Aorta (tissue), 5 donors: ENCODE measurements at places on chromosomes 6 and 20. TPM values are rescaled to one million over a fixed set of nuclear protein-coding genes. Genes with fewer than 3 reads are reported as not detected.

DNA sequence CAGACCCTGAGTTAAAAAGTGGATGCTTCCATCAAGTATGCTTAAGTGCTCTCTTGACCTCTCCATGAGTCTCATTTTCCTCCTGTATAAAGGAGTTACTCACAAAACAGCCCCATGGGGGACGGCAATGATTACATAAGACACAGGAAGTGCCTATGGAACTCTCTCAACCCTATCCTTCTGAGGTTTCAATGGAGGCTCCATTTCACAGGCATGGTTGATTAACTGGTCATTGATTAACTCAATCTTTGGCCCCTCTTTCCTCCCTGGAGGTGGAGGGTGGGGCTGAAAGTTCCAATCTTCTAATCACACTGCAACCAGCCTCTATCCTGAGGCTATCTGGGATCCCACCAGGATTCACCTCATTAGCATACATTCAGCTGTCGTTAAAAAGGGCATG lies 29.3 kb downstream of the CST8 start:
- H3K4me1 ChIP-seq: no peaks in the 10 kb centered on the region
- DNase-seq: no peak
- no peaks in the 10 kb centered on the region for H3K36me3 ChIP-seq
- no peak overlapping the region for H3K4me3 ChIP-seq
- H3K27me3 ChIP-seq: no peaks in the 10 kb centered on the region

GRCh38 chr20:13611611-13612125 lies 27.1 kb downstream of the TASP1 start:
- no peak overlapping the region for H3K4me3 ChIP-seq
- H3K27me3 ChIP-seq: no peaks in the 10 kb centered on the region
- no peak for DNase-seq
- H3K4me1 ChIP-seq: peaks cover 4% of the 10 kb centered on the region

- H3K27ac ChIP-seq: no peak overlapping the region
- no peak for DNase-seq
- no peaks in the 10 kb centered on the region for H3K36me3 ChIP-seq
- no peaks in the 10 kb centered on the region for H3K4me1 ChIP-seq
- H3K27me3 ChIP-seq: no peaks in the 10 kb centered on the region
These were observed 453.2 kb upstream of the PTCHD4 start for GRCh38 chr6:48564036-48564820.

GRCh38 chr6:140486450-140487361 lies 1112.3 kb upstream of the CITED2 start:
- H3K36me3 ChIP-seq: no peaks in the 10 kb centered on the region
- H3K27me3 ChIP-seq: no peaks in the 10 kb centered on the region
- no peaks in the 10 kb centered on the region for H3K4me1 ChIP-seq
- no peak overlapping the region for H3K4me3 ChIP-seq
- DNase-seq: no peak

- H3K4me1 ChIP-seq: no peaks in the 10 kb centered on the region
- H3K4me3 ChIP-seq: no peak overlapping the region
- no peaks in the 10 kb centered on the region for H3K36me3 ChIP-seq
- H3K27me3 ChIP-seq: no peaks in the 10 kb centered on the region
- no peak for DNase-seq
These were observed 266.7 kb downstream of the CDH26 start for GRCh38 chr20:60224914-60225313.

DNA sequence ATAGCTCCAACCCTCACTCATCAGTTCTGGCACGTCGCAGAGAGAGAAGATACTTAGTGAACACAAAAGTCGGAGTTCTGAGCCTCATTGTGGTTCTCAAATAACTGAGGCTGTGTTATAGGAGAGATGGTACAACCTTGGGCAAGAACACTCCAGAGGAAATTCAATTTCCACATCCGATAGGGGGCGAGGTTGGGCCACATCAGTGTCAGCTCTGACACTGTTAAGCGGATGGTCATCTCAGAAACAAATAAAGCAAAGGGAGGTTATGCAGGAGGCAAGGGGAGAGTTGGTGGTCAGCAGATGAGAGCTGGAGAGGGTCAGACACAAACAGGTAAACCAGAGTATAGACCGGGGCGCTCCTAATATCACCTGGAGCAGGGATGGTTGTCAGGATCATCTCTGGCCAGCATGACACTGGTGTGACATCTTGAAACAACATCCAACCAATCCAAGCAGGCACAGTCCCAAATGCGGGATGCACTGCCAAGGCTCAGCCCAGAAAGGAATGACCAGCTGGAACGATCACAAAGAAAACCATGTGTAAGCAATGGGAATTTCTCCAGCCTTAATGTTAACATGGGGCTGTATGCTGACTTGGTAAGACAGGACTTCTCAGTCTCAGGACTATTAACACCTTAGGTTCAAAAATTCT lies 331.8 kb downstream of the HACE1 start:
- peak overlapping the region; percentile 5 for H3K27ac ChIP-seq
- peak; percentile 59 for DNase-seq
- no peaks in the 10 kb centered on the region for H3K27me3 ChIP-seq
- H3K4me1 ChIP-seq: peaks cover 12% of the 10 kb centered on the region
- H3K4me3 ChIP-seq: no peak overlapping the region
- no peaks in the 10 kb centered on the region for H3K36me3 ChIP-seq

Gene SNRNP48
- total RNA-seq: 8.0 TPM

Gene MEP1A
- not detected for total RNA-seq

DNA sequence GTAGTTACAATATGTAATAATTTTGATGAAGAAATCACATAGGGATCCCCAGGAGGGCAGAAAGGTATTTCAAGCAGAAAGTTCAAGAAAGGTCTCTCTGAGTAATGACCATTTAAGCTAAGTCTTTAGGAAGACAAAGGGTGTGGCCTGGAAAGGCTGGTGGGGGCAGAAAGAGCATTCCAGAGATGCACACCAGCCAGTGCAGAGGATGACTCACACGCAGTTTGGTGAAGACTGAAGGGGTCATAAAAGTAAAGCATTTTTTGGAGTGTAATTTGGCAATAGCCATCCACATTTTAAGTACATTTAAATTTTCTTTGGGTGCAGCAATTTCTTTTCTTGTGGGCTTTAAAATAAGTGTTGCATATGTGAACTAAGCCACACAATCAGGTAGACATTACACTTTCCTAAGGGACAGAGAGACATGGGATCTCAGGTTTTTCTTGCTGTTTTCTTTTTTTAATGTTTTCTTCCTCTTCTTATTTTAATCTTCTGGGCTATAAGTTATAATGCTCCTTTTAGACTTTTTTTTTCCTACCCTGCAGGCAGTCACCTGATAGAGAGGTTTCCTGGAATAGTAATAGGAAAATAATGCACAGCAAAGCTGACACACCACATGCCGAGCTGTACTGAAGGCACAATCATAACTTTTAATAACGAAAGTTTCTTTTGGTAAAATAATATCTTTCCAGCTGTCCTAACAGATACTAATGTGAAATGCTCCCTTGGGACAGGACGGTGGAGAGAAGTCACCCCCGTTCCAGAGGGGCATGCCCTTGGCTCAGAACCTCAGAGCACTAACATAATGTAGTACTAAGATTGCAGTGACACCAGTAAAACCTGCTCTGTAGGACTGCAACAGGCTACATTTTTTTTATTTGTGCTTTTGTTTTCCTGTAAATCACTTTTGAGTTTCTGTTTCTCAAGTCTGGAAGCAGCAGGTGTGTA lies 49.6 kb upstream of the PTPRK start:
- no peaks in the 10 kb centered on the region for H3K27me3 ChIP-seq
- no peak overlapping the region for H3K4me3 ChIP-seq
- no peak for DNase-seq
- no peaks in the 10 kb centered on the region for H3K36me3 ChIP-seq
- no peaks in the 10 kb centered on the region for H3K4me1 ChIP-seq

DNA sequence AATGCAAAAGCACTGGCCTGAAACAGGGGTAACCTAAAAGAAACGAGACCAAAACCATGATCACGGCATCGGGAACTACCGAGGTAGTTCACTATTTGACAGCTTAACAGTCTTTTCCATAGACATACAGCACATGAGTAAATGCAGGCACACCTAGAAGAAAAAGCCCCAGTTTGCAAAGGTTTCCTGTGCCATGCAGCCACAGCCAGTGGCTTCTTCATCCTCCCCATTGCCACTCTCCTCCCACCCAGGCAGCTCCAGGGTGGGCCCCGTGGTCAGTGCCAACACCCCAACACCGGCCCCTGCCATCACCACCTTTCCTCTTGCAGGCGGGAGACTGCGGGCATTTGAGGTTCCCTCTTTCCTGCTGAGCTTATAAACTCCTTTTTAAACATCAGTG lies 115.4 kb downstream of the SLC23A2 start:
- H3K4me3 ChIP-seq: no peak overlapping the region
- H3K27ac ChIP-seq: no peak overlapping the region
- H3K4me1 ChIP-seq: no peaks in the 10 kb centered on the region
- H3K27me3 ChIP-seq: no peaks in the 10 kb centered on the region
- no peaks in the 10 kb centered on the region for H3K36me3 ChIP-seq

DNA sequence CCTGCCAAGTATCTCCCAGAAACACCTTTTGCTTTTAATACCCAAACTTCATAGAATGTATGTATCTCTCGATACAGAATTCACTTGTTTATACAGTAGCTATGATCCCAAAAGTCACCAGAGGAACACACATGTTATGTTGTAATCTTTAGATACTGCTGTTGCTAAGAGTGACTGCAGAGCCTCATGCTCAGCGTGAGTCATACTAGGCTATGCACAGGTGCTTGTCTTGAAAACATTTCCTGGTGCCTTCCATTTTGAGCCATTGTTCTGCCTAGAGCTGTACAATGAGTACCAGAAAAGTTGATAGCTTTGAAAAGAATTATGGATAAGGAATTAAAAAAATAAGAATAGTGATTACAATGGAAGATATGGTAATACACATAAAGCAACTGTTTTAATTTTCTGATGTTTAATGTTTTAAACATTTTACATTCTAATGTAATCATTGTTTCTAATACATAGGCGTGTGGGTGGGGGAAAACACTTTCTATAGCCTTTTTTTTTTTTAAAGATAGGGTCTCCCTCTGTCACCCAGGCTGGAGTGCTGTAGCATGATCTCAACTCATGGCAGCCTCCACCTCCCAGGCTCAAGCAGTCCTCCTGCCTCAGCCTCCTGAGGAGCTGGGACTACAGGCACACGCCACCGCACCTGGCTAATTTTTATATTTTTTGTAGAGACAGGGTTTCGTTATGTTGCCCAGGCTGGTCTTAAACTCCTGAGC lies 79.4 kb downstream of the CD24 start:
- DNase-seq: no peak
- H3K27ac ChIP-seq: no peak overlapping the region
- no peak overlapping the region for H3K4me3 ChIP-seq
- no peaks in the 10 kb centered on the region for H3K27me3 ChIP-seq
- H3K36me3 ChIP-seq: no peaks in the 10 kb centered on the region
- H3K4me1 ChIP-seq: no peaks in the 10 kb centered on the region

Gene TCF15
- total RNA-seq: 1.0 TPM

DNA sequence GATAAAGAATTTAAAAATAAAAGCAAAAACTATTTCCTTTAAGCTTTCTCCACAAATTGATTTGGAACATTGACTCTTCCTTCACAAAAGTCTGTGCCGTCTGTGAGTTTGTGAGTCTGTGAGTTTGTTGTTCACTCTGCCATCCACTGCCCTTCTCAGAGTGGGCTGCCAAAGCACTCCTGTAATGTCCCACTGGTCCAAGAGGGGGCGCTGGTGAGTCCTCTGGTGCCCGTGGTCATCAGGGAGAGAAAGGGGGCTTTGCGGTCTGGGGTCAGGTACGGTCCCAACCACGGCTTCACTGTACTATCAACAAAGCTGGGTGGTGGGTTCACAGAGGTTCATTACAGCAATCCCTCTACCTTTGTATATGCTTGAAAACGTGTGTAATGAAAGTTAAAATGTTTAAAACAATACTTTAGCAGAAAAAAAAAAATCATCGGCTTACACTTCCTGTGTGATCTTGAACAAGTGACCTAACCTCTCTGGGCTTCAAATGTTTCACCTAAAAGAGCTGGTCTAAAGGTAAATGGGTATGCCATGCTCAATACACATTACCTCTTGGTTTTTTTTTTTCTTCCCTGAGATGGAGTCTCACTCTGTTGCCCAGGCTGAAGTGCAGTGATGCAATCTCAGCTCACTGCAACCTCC lies 5.6 kb upstream of the ANKRD60 start:
- no peaks in the 10 kb centered on the region for H3K36me3 ChIP-seq
- no peaks in the 10 kb centered on the region for H3K4me1 ChIP-seq
- DNase-seq: no peak
- no peak overlapping the region for H3K27ac ChIP-seq
- no peak overlapping the region for H3K4me3 ChIP-seq

- no peak overlapping the region for H3K27ac ChIP-seq
- no peaks in the 10 kb centered on the region for H3K4me1 ChIP-seq
- DNase-seq: peak; percentile 39
- no peak overlapping the region for H3K4me3 ChIP-seq
- H3K36me3 ChIP-seq: no peaks in the 10 kb centered on the region
- no peaks in the 10 kb centered on the region for H3K27me3 ChIP-seq
These were observed 26.7 kb upstream of the TTPAL start for GRCh38 chr20:44448753-44449546.

GRCh38 chr20:513429-513828 lies 30.2 kb downstream of the CSNK2A1 start:
- H3K27ac ChIP-seq: no peak overlapping the region
- no peaks in the 10 kb centered on the region for H3K27me3 ChIP-seq
- H3K4me3 ChIP-seq: no peak overlapping the region
- no peaks in the 10 kb centered on the region for H3K36me3 ChIP-seq

DNA sequence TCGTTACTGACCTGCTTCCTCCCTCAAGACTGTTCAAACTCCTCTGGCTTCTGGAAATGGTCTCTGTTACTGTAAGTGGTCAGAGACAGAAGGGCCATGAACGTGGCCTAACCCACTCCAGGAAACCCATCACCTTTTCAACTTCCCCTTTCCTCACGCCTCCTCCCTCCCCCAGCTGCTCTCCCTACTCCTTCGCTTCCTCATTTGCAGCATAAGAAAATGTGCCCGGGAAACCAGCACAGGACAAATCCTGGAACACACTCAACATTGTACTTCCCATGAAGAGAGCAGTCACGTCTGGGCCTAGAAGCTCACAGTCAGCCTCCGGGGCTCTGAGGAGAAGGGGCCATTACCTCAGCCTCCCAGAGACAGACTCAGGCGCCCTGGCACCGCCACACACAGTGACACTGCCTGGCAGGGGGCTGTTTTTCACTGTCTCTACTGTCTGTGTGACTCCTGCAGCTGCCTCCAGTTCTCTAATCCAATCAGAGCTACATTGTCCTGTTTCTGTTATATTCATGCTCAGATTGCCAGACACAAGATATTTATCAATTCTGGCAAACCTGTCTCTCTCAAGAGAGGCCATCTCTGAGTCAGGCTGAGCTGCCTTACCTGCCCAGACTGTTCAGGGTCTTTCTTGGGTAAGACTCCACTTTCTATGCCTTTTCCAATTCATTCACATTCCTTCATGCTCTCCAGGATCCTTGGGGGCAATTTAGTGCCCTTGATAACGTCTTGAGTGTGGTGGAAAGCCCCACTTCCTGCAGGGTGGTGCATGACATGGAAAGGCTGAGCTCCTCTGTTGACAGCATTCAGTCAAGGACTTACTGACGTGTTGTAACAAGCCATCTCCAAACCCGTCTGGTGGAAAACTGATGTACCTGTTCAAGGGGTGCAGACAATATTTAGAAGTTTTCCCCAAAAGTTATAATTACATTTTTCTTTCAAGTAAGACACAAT lies 242.2 kb downstream of the HIVEP2 start:
- H3K27ac ChIP-seq: no peak overlapping the region
- no peaks in the 10 kb centered on the region for H3K36me3 ChIP-seq
- H3K27me3 ChIP-seq: no peaks in the 10 kb centered on the region
- no peak overlapping the region for H3K4me3 ChIP-seq
